Cortex of kidney (tissue), 1 donor: ENCODE measurements at places on chromosomes 5 and 9.

GRCh38 chr5:172101547-172102217 lies 86.3 kb downstream of the STK10 start:
- no peak for DNase-seq

DNA sequence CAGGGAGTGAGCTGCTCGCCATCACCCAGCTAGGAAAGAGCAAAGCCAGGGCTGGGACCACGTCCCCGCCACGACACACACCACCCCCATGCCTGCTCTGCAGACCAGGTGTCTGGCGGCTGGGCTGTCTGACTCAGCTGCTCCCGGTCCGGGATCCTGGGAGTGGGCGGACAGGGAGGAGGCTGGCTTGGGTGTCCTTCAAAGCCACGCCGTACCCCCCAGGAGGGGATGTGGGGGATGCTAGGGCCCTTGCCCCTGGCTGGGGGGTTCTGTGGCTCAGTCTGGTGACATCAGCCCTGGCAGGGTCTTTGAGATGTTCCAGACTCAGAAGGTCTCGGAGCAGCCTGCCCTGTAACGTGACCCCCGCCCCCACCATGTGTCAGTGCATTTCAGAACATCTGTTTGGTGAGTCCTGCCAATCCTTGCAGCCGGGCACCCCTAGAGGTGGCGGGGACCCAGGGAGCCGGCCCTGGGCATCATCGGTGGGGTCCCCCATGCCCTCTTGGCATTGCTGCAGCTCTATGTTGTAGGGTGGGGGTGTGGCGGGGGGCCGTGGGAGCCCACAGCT lies 62.3 kb downstream of the HMCN2 start:
- no peak for DNase-seq

GRCh38 chr9:94222870-94223269 lies 36.2 kb upstream of the ZNF169 start:
- DNase-seq: no peak

DNA sequence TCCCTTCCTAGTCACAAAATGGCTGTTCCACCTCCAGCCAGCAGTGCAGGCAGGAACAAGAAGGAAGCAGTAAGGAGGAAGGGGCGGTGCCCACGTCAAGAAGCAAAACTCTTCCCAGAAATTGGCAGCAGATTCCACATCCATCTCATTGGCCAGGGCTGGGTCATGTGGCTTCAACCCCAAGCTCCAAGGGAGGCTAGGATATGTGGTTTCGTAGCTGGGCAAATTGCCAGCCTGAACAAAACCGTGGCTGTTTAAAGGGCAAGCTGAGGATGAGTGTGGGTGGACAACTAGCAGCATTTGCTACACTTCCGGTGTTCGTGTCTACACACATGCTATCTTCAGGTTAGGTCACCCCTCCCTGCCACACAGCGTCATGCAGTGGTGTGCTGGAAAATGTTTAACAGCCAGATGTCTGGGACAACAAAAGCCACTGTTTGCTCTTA lies 92.1 kb upstream of the MAP1B start:
- DNase-seq: no peak

- no peak for DNase-seq
Observed at GRCh38 chr5:142636093-142636492, 49.8 kb downstream of the FGF1 start.

DNA sequence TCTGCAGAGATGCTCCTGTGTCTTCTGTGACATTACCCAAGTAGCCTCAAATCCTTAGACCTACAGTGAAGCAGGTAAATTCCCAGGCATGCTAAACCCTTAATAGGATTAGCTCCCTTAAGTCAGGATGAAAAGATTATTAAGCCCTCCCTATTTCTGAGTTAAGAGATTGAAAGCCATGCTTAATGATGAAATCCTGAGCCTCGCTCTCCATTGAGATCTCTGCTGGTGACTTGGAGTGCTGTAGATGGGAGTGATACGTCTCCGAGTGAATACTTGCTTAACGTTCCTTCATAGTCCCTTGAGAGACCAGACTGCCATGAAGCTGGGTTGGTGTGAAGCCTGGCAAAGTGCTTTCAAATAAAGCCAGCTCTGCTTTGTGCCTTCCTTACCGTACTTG lies 34.2 kb downstream of the AOPEP start:
- DNase-seq: no peak

DNA sequence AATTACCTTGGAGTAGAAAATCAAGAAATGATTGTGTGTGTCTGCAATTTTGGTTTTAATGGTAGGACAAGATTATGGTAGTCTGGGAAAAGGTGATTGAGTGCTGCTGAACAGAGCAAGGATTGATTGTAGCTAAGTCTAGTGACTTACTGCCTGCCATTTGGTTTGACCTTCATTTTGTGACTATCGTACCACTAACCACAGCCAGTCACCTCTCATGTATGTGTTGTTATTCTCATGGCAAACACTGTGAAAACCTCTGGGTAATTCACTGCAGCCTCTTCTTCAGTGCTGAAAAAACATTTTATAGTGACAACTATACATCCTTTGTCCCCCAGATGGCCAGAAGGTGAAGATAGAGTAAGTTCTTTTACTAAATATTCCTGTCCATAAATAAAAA lies 37.5 kb downstream of the CTNNA1 start:
- DNase-seq: no peak

- DNase-seq: no peak
Observed at GRCh38 chr5:82509762-82510161, 231.6 kb upstream of the RPS23 start.

GRCh38 chr9:109031241-109031640 lies 17.9 kb upstream of the CTNNAL1 start:
- DNase-seq: no peak

DNA sequence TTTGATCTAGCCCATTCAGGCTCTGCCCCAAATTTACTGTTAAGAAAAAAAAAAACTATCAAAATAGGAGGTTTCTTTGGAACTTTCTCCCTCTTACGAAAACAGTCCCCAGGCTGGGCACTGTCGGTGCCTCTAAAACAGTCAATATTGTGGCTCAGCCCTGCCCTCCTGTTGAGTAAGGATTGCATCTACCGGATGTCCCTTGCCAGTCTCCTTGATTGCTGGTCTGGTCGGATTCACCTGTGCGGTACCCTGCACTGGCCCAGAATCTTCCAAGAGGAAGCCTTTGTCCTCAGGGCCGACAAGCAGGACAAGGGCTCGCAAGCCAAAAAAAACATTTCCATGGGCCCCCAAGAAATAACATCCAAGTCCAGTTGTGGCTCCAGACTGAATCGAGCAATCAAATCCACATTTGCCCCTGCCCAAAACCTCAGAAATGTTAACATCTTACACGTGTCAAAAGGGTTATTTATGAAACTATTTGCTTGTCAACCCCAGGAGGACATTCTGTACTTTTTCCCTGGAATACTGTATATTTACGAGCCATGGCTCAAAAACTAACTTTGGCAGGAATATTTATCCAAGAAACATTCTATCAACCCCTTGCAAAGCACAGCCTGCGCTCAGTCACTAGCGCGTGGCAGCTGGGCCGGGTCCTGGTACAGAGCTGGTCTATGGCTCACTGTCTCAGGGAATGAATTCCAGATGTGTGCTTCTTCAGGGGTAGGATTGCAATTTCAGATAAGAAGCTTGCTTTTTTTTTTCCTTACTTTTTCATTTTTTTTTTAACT lies 129.2 kb upstream of the ADRA1B start:
- DNase-seq: no peak

GRCh38 chr5:180815293-180815917 lies 12.8 kb upstream of the MGAT1 start:
- no peak for DNase-seq

GRCh38 chr5:176533390-176533789 lies 3.8 kb downstream of the RNF44 start:
- no peak for DNase-seq

DNA sequence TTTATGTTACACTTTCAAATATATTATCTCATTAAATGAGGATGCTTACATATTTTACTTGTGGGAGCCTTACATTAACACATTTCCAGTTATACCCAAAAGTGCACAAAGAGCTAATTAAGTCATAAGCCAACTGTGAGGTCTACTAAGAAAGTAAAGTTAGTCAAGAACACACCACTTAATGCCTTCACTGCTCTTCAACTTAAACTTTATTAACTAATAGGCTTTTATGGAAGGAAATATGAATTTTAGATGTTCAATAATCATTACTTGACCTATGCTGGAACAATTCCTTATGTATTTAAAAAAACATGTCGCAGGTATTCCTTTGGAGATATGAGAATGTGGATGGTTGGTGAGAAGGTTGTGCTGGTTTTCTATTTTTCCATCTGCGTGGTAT lies 3.4 kb downstream of the ST8SIA4 start:
- DNase-seq: no peak

DNA sequence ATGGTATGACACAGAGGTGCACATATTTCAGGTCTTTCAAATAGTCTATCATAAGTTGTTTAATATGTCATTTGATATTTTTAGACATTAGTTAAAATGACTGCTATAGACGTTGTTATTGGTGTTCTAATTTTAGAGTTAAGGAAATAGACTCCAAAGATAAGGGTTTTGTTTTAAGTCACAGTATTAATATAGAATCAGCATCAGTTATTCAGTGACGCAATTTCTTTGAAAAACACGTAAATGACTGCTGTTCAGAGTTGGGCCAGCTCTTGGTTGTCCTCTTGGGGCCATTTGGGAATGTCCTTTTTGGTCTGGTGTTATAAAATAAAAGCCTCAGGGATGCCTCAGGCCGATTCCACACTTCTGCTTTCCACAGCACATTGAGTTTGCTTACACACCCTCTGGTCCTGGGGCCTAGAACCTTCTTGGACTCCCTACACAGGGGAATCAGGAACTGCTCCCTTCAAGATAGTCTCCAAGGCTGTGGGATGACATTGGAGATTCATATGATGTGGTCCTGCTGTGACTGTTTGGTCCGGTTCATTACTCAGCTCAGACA lies 14.3 kb downstream of the OTULIN start:
- DNase-seq: no peak

GRCh38 chr9:72299017-72299603 lies 65.9 kb downstream of the ZFAND5 start:
- no peak for DNase-seq

DNA sequence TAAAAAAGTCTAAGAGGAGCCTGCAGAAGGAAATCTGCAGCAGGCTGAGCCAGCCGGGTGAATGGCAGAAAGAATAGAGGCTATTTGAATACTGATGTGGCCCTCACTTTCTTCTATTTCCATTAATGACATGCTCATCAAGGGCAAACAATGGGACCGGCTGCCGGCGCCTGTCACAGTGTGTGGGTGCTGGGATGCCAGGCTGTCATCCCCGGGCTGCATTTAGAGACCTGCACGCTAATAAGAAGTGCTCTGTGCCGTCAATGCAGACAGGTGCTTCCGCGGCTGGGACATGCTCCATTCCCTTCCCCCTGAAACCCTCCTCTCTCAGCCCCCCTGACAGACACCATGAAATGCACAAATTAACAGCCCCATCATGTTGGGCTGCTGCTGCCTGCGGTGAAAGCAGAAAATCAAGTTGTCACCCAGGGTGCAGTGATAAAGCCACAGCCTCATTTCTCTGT lies 217.7 kb upstream of the TBCA start:
- DNase-seq: no peak

GRCh38 chr5:14577971-14578370 lies 3.6 kb upstream of the OTULINL start:
- DNase-seq: no peak
